Esophagus squamous epithelium (tissue), 5 donors: ENCODE measurements at places on chromosomes 12 and 14.

- DNase-seq, result no peak
Observed at GRCh38 chr12:22299294-22299912, 35.1 kb downstream of the ST8SIA1 start.

DNA sequence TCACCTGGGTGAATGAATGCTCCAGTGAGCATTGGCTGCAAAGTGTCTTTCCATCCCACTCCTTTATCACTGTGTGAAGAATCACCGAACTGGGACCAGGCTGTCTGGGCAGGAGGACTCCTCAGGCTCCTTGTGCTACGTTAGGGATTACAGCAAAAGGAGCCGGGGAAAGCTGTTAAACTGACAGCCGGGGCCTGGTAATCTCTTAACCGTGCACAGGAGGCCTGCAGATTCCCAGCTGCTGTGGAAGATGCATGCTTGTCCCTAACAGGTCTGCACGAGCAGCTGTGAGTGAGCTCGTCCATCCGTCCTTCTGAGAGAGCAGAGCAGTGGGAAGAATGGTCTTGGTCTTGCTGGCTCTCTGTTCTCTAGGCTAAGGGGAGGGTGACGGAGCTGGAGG is 231.5 kb downstream of the AACS start:
- DNase-seq, result no peak

GRCh38 chr14:46322730-46323403 is 328.7 kb downstream of the RPL10L start:
- DNase-seq, result no peak

DNA sequence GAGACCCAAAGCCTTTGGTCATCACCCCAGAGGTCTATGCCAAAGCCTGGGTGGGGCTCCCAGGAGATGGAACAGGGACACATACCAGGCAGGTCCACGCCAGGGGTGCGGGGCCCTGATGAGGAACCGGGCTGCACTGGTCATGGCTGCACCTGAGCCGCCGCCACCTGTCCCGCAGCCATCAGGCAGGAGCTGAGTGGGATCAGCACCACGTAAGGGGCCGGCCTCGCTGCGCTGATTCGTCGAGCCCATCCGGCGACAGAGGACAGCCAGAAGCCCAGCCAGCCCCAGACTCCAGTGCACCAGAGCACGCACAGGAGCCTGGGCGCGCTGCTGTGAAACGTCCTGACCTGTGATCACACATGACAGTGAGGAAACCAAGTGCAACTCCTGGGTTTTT is 15.9 kb downstream of the DEGS2 start:
- no peak for DNase-seq

DNA sequence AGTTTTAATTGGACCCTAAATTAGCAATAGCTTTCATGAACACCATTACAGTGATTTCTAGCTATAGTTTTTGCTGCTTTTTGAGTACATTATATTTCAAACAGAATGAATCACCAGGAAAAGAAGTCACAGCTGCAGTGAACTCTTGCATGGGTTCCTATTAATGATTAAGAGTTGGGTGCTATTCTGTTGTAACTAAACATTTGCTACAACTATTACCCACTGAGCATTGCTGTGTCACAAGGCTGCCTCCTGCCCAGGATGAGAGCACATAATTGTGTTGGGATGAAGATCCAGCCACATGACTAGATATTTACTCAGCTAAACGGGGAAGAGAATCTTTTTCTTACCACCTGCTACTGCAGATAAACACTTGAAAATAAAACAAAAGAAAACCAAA is 152.7 kb downstream of the GXYLT1 start:
- no peak for DNase-seq

DNA sequence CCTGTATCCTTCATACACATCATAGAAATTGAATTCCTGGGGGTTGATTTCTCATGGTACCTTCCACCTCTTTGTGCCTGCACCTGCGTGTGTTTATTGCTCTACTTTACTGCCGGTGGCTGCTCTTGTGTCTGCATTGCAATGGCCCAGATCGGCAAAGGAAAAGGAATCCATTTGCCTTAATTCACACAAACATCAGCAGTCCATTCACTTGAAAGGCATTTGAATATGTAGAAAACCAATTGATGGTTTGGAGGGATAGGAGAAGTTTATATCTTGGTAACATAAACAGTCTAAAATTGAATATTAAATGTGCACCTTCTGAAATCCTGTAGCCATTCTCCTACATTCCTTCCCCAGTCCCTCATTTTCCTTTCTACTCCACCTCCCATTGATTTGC is 74.0 kb downstream of the SNAPC1 start:
- no peak for DNase-seq

- no peak for DNase-seq
Observed at GRCh38 chr14:35231207-35231760, 60.9 kb upstream of the PSMA6 start.

- DNase-seq, result no peak
Observed at GRCh38 chr12:117377758-117378157, 16.3 kb upstream of the NOS1 start.

DNA sequence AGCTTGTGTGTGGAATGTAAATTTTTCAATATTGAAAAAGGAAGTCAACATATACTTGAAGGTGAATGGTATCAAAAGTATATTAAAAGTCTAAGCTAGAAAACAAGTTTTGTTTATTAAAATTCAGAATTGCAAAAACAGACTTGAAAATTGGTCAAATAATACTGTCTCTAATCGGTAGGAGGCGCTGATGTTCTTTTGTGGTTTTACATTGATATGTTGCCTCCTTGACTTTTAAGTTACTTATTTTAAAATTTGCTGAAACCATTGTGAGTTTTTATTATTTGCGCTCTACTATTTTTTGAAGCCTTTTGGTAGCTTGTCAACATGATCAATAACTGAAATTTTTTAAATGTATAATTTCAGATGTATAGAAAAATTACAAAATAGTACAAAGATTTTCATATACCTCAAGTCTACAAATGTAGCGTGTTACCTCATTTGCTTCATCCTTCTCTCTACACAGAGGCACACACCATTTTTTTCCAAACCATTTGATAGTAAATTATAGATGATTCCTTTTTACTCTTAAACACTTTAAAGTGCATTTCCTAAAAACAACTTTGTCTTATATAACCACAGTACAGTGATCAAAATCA is 6.9 kb downstream of the RTRAF start:
- no peak for DNase-seq

DNA sequence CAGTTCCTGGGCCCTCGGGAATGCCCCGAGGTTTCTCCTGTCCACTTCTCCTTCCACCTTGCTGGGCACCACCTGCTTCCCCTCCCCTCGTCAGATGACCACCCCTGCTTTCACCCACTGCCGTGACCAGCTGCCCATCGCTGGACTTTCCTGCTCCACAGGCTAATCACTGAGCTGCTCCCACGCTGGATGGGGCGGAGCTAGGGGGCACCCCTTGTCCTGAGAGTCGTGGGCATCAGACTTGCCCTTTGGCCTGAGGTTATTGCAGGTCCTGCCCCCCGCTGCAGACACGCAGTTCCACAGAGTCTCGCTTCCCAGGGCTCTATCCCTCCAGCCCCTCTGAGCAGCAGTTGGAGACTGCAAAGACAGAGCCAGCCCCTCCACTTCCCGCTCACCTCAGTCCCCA is 427 bp downstream of the SLC6A12 start:
- no peak for DNase-seq

DNA sequence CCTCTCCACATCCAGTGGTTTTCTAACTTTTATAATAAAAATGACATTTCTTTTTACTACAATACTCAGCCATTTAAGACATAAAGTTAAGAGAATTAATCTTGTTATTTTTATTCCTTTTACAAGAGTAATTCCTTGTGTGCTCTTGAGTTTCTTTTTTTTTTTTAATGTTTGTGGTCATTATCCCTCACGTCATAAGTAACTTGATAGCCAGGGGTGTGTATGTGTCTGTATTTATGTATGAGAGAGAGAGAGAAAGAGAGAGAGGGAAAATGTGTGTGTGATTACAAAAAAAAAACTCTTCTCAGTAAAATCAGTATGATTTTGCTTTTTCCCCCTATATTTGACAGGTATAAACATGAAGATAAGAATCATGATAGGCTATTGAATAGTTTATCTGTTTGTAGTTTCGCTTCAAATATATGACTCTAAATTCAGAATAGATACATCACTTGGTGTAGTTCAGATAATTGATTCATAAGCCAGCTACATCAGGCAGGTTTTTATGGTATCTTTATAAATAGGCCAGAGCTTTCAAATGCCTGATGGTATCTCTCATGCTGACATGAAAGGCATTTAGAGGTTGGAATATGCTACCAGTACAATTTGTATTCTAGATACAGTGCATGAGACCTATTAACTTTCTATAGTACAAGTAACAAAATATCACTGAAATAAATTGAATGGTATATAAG is 34.9 kb downstream of the RERGL start:
- DNase-seq, result no peak

GRCh38 chr14:75279763-75280290 is 1.2 kb downstream of the FOS start:
- no peak for DNase-seq

GRCh38 chr14:61476105-61476753 is 154.8 kb downstream of the PRKCH start:
- no peak for DNase-seq

DNA sequence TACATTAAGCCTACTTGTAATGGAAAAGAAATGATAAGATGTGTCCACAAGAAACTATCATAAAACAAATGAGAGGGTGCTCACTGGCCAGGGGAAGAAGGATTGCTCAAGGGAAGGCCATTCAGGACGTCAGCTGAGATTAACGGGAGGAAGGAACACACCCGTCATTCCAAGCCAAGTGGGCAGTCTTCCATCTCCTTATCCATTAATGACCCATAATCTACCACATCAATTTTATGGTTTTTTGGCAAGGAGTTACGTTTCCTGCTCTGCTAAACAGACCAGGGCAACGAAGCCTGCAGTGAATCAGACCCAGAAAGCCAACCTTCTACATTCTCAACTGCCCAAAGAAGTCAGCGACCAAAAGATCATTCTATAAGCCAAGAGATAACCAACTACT is 25.1 kb downstream of the PRKAB1 start:
- DNase-seq, result no peak

- no peak for DNase-seq
Observed at GRCh38 chr12:57389033-57389432, 41.8 kb downstream of the R3HDM2 start.
